ENCODE measurements at places on chromosomes 12 and 14.

- no peak for DNase-seq
These were observed 89.6 kb downstream of the ERC1 start for GRCh38 chr12:1080520-1081223.

- no peak for DNase-seq
These were observed 471.5 kb downstream of the MED13L start for GRCh38 chr12:115806000-115806399.

- DNase-seq, result no peak
These were observed 50.3 kb downstream of the BCL2L14 start for GRCh38 chr12:12121061-12121460.

GRCh38 chr14:101365329-101366158 is 195.8 kb upstream of the DIO3 start:
- DNase-seq, result peak; percentile 60

DNA sequence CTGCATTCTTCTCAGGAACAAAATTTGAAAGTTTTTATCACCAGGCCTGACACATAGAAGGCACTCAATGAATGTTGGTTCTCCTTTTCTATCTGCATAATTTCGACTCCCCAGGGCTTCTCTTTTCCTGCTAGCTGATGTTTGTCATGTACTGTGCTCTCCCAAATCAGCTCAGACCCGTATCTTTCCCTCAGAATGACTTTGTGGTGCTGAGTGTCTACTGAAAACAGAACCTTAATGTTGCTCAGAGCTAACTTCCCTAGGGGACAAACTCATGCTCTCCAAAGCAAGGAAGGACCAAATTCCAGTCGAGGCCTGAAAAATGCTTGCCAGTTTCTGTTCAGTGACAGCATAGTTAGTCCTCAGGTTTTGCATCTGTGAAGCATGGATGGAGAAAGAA is 1.9 kb downstream of the ARHGDIB start:
- no peak for DNase-seq

GRCh38 chr12:42099433-42099832 is 45.2 kb downstream of the GXYLT1 start:
- no peak for DNase-seq

- peak; percentile 10 for DNase-seq
These were observed 90.3 kb downstream of the RFX4 start for GRCh38 chr12:106673141-106673540.

GRCh38 chr12:100919116-100919515 is 124.5 kb downstream of the ANO4 start:
- no peak for DNase-seq

GRCh38 chr12:93170928-93171327 is 206.8 kb upstream of the NUDT4 start:
- no peak for DNase-seq

DNA sequence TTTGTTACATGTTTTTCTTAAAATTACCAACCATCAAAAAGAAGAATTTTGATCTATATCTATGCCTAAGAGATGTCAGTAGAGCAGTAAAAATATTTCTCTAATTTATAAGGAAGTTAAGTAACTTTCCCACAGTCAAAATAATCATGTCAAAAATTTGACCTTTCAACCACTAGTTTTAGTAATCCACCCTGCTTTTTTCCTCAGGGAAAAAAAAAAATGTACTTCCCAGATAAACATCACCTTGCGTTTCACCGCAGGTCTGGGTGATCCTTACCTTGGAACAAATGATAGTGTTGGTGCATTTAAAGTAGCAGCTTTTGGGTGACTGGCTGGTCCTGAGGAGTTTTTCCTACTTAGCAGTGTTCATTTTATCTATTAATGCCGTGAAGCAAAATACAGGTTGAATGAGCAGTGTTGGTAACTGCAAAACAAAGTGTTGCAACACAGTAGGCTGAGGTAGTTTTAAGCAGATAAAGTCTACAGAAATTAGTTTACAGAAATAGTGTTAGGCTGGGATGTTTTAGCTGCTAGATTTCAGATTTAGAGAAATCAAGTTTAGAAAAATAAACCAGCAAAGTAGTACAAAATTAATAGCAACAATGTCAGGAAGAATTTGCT is 137.2 kb upstream of the DNM1L start:
- no peak for DNase-seq

- no peak for DNase-seq
These were observed 745 bp upstream of the PPP1R36 start for GRCh38 chr14:64549016-64549415.

DNA sequence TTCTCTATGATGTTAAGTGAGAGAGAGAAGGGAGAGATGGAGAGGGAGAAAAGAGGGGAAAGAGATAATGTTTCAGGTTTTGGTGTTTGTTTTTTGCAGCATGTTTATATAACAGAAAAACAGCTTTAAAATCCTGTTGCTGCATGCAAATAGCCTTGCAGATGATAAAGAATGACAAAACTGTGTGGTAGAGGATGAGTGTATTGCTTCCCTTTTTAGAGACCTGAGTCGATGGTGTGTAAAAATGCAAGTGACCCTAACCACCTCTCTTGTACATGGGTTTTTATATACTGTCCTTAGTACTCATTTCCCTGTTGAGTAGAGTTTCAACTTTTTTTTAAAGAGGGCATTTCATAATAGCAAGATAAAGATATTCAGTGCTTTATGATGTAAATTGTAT is 249.1 kb downstream of the AKAP6 start:
- DNase-seq, result no peak

GRCh38 chr14:40445020-40445419 is 1012.8 kb upstream of the FBXO33 start:
- DNase-seq, result no peak

DNA sequence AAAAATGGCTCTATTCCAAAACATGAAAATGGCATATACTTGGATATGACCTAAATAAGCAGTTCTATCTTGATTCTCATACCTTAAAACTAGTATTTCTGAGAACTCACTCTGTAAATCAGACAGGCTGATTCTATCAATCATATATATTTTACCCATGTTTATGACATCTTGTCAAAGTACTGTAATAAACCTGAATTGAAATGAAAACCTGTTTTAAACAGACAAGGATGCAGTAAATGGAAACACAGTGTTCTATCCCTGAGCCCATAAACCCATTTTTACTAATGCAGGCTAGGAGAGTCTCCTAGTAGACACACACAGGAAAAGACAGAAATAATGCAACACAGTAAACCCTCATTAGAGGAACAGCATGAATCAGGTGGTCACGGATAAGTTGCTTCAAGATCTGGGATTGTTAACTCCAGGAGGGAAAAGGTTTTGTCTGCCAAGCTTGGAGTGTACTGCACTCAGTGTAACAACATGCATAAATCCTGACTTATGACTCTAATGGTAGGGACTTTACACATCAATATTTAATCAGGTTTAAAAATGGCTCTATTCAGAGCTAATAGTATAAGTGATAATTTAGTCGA is 93.6 kb upstream of the CPNE8 start:
- DNase-seq, result no peak

Data from nephron progenitor cell (in vitro differentiated cells).